Umbilical cord (tissue), 2 donors: ENCODE measurements at places on chromosomes 16 and 17. TPM values are rescaled to one million over a fixed set of nuclear protein-coding genes. Genes with fewer than 3 reads are reported as not detected.

DNA sequence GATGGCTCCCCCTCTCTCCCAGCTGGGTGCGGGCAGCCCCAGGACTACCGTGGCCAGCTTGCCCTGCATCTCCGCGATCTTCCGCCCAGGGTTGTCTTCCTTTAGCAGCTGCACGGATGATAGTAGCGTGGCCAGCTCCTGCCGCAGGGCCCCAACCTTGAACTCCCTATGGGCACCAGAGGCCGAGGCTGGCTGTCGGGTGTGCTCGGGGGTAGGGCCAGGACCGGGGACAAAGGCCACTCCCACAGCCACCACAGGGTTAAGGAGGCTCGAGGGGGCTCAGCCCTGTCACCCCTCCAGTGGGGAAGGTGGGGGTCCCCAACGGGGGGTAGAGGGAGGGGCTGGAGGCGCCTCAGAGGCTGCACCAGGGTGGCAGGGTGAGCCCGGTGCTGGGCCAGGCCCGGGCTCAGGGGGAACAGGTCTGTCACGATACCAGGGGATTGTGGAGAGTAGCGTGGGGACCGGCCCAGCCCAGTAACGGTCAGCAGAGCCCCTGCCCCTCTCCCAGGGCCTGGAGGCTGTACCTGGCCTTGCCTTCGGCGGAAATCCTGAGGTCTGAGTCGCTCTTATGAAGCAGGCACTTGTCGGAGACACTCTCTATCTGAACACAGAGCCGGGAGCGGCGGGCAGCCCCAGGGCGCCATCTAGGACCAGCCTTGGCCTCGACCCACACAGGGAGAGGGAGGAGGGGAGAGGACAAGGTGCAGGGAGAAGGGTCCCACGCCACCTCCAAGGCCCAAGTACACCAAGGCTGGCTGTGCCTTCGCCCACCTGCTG, 5.2 kb downstream of the PERCC1 start:
- DNase-seq: no peak

DNA sequence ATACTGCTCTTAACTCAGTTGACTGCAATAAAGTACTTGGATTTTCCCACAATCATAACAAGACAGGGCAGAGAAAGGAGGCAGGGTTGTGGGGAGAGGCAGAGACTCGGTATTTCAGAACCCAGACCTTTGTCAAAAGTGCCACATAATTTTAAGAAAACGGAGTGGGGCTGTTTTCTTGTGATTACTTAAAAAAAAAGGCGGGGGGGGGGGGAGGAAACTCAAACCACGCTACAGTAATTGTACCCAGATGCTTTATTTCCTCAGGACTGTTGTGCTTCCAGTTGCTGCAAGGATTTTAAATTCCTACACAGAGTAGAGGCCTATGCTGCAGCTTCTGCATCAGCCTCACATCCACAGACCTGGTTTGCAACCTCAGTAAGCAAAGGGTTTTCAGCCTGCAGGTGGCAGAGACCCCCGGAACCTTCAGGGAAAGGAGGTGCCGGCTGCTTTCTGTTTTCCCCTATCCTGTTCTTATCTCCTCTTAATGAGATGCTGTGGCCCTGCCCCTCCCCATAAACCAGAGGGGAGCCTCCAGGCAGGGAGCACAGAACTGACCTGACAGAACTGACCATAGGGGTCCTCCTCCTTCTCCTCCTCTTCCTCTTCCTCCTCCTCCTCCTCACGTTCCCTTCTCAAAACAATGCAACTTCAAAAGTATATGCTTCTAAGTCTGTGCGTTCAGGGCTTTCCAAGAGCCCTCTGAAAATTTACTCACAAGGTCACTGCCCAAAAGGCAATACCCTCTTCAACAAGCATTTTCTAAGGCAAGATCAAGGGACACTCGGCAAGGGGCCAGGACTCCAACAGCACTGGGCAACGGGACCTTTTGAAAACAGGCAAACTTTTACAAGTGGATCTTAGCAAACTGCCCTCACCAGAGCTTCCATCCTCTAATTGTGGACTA, 7.5 kb downstream of the AXIN2 start:
- DNase-seq: peak; percentile 37

DNA sequence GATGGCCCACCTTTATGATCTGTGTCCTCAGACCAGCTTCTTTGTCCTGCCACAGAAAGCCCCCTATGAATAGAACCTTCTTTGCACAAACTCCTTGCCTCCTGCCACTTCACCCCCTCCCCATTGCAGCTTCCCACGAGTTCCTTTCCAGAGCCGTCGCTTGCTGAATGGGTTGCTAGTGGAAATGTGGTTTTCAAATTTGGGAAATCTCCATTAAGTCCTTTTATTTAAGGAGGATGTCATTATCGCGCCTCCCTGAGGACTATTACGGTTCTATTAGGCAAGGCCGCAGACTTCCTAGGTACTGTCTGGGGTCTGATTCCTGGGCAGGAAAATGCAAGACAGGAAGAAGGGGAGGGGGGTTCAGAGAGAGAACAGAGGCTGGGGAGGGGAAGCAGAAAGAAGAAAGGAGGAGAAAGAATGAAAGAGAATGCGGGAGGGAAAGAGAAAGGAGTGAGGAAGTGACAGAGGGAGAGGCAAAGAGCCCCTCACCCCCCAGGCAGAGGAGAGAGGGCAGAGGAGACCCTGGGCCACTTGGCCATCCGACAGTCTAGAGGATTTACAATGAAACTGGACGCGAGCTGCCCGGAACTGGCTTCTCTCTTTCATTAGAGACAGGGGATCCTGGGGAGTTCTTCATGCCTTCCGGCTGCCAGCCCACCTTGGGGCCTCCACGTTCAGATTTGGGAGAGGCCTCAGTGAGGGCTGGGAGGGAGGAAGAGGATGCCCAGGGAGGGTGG, 31.7 kb upstream of the ETV4 start:
- no peak for DNase-seq

- DNase-seq: no peak
These were observed 18.9 kb downstream of the KSR1 start for GRCh38 chr17:27475070-27475673.

GRCh38 chr17:34909040-34909439, 52.2 kb downstream of the CCT6B start:
- no peak for DNase-seq

DNA sequence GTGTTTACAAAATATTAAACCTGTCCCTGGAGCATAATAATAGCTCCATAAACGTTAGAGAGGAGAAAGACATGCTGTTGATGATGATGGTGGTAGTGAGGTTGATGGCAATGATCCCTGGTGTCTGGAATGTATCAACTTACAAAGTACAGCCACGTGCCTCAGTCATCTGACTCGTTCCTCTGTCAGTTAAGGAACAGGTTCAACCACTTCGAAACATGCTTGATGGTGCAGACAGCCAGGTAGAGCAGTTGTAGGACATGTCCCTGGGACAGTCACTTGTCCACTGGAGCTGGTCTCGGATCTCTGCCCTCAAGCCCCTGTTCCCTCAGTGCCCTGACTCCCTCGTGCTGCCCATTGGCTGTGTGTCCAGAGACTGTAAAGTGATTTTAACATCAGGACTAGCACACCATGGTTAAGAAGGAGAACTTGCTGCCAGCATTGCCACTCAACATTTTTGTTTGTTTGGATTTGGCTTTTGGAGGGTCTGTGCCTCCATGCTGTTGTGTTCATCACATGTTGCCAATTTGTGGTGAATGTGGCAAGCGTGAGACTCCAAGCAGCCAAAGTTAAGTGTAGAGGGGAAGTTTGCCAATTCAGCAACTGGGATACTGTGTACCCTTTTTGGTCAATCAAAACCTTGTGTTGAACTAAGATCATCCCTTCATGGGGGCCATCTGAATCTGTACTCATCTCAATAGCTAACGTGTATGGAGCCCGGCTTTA, 16.3 kb upstream of the SALL1 start:
- no peak for DNase-seq

DNA sequence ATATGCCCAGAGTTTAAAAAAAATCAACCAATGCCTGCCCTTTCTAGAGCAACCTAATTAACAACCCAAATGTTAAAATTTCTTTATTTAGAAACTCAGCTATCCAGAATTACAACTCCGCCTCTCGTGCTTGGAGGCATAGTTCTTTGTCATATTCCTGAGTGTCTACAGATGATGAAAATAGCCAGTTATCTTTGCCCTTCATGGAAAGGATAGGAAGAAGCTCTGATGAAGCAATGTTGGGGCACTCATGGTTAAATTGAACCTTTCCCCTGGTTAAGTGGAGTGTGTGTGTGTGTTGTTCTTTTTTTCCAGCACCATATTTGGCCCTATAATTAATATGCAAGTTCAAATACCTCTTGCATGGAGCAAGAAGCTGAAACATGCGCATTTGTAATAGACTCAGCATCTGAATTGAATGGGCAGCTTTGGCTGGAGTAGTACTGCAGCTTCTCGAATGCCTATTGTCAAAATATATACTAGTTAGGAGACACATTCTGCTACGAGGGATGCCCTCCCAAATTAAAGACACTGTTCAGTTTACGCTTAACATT, 506.2 kb downstream of the WWOX start:
- no peak for DNase-seq

- DNase-seq: no peak
These were observed 44.9 kb upstream of the XYLT1 start for GRCh38 chr16:17515421-17516210.

DNA sequence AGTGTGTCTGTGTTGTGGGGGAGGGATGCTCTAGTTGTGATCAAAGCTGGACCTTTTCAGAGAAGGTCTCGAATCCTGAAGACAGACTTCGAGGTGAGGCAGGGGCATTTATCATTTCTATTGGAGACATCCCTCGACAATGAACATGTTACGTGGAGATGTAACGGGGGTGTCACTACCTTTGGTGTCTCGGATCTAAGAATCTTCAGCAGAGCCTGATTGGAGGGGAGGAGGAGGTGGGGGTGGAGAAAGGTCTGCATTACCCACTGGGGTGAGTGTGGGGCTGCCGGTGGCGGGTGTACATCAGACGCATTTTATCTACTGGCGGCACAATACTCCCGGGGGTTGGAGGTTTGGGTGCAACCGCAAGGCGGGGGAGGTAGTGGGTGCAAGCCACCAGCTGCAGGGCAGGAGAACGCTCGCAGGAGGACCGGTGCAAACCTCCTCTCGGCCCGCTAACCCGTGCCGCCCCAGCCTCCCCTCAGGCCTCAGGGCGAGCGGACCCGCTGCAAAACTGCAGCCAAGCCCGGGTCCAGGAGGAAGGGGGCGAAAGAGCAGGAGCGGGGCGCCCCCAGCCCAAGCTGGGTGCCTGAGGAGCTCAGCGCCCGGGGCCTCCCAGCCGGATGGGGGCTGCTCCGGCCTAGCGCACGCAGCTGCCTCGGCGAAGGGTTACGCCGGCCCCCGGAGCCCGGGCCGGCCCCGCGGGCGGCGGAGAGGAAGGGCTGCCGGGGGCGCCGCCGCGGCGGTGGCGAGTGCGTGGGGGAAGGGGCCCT, 735 bp downstream of the ZNF652 start:
- peak; percentile 48 for DNase-seq

- peak; percentile 67 for DNase-seq
These were observed 660 bp downstream of the RBBP6 start for GRCh38 chr16:24539850-24540601.

DNA sequence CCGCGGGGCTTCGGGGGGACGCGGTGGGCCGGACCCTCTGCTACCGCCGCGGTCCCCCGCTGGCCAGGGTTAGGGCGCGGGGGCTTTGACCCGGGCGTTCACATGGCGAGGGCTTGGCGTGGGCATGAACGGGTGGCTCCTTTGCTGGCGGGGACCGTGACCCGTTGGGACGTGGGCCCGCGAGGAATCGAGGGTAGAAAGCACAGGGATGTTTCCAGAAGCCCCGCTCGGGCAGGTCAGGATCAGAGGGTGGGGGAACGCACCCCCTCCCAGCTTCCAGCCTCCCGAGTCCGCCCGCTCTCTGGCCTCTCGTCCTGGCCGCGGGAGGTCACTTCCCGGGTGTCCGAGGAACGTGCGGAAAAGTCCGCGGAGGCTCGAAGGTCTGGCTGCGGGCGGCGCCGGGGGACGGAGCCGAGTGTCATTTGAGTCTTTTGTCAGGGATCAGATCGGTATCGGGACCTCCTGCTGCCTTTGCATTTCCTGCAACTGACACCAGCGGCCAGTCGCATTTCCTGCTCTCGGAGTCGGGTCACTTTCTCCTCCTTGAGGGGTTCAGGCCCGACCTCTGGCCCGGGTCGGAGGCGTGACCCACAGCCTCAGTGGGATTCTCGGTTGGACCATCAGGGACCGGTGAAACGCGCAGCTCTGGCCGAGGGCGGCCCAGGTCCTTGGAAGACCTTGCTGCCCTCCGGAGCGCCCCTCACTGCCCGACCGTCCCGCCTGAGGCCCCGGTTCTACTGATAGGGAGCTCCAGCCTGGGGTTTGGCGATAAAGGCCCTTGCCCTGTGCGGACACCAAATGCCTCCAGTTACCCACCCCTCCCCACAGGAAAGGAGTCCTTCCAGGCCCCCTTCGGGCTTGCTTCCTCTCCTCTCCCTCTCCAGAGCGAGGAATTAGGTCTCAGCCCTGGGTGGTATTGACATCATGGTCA, 702 bp upstream of the WNT3 start:
- DNase-seq: no peak

GRCh38 chr17:1089915-1090314, 89.9 kb downstream of the ABR start:
- DNase-seq: peak; percentile 18

DNA sequence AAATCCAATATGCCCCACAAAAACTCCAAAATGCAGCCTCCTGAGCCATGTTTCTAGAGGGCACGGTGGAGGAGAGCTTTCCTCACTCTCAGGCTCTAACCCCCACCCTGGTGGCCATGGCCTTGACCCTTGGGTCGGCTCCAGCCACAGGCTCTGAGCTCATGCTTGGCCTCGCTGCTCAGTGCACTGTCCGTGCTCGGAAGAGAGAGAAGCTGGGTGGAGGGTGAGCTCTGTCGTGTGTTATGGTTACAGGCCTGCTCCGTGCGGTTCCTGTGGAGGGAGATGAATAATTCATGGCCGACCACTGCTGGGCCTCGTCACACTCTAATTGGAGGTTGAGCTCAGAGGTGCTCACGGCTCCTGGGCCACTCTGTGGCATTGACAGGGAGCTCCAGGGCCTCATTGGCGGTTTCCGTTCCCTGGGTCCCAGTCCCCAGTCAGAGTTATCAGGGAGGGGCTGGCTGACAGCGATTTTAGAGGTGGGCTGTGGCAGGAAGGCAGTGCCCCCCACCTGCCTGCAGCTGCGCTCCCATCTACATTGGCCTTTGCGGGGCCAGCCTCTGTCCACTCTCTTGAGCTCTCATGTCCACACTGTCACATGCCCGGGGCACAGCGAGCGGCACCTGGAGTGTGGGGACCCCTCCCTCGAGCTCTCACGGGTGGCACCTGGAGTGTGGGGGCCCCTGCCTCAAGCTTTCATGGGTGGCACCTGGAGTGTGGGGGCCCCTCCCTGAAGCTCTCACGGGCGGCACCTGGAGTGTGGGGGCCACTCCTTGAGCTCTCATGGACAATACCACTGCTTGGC, 24.9 kb downstream of the ACSF3 start:
- no peak for DNase-seq

GRCh38 chr17:41480136-41480535, 815 bp downstream of the KRT35 start:
- DNase-seq: no peak

OR1A1 gene
- 5.5 TPM for total RNA-seq

ZFHX3 gene
- 26.7 TPM for total RNA-seq

KRT15 gene
- 24.1 TPM for total RNA-seq

PLXDC1 gene
- 9.9 TPM for total RNA-seq

TMC7 gene
- 1.9 TPM for total RNA-seq

BCL6B gene
- total RNA-seq: 35.2 TPM

CANT1 gene
- 21.4 TPM for total RNA-seq

PCYT2 gene
- 21.2 TPM for total RNA-seq
